Uterine smooth muscle cell (primary cell): ENCODE measurements at places on chromosomes 13 and 19. TPM values are rescaled to one million over a fixed set of nuclear protein-coding genes. Genes with fewer than 3 reads are reported as not detected.

SHISA7 gene
- total RNA-seq = not detected in 2 replicates

APOC4 gene
- not detected in 2 replicates for total RNA-seq

C19orf44 gene
- 3.7 and 4.0 TPM in 2 replicates for total RNA-seq

U2AF1L4 gene
- total RNA-seq = 6.1 and 8.9 TPM in 2 replicates

CCNA1 gene
- total RNA-seq = 9.4 and 27.0 TPM in 2 replicates

FCHO1 gene
- 0.33 and 1.00 TPM in 2 replicates for total RNA-seq

SSC5D gene
- total RNA-seq = 22.4 and 38.0 TPM in 2 replicates

MUC16 gene
- under 0.01 TPM in 2 replicates for total RNA-seq

FGF21 gene
- not detected in 2 replicates for total RNA-seq

MBD3L3 gene
- total RNA-seq = not detected in 2 replicates

ZNF90 gene
- 3.1 and 3.7 TPM in 2 replicates for total RNA-seq

EMP3 gene
- 67.6 and 92.0 TPM in 2 replicates for total RNA-seq

OR7C2 gene
- not detected in 2 replicates for total RNA-seq

KLK5 gene
- total RNA-seq = not detected in 2 replicates

PSG11 gene
- 0.11 TPM in 1 of 2 replicates, not detected in the other for total RNA-seq

WASF3 gene
- total RNA-seq = 7.6 and 10.2 TPM in 2 replicates

ZNF446 gene
- total RNA-seq = 8.3 and 12.1 TPM in 2 replicates

TGFBR3L gene
- total RNA-seq = 0.89 and 1.00 TPM in 2 replicates

OR7C1 gene
- total RNA-seq = not detected in 2 replicates

EBI3 gene
- not detected in 2 replicates for total RNA-seq

LMTK3 gene
- total RNA-seq = under 0.01 and 0.37 TPM in 2 replicates

ZNF154 gene
- total RNA-seq = 0.44 and 0.87 TPM in 2 replicates
